ENCODE measurements at places on chromosomes 3 and 15.

GRCh38 chr3:103388214-103388613 is 953.4 kb downstream of the ZPLD1 start:
- no peak for DNase-seq

DNA sequence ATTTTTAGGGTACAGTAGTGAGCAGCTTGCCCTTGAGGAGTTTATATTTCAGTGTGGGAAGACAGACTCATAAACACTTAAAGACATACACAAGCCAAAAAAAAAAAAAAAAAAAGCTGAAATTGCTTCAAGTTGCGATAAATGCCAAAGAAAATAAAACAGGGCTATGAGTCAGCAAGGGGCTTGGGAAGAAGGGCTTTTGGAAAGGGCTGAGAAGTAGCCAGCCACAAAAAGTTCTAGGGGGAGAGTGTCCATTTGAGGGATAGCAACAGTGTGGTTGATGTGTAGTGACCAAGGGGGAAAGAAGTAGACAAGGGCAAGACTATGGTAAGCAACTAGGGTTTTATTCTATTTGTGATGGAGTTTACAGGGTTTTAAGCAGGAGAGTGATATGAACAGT is 185.5 kb downstream of the ADAMTS9 start:
- DNase-seq: no peak

DNA sequence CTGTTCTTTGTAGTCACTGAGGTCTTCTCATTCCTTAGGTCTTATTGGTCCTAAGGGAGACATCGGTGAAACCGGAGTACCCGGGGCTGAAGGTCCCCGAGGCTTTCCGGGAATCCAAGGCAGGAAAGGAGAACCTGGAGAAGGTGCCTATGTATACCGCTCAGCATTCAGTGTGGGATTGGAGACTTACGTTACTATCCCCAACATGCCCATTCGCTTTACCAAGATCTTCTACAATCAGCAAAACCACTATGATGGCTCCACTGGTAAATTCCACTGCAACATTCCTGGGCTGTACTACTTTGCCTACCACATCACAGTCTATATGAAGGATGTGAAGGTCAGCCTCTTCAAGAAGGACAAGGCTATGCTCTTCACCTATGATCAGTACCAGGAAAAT is 11.6 kb downstream of the ADIPOQ start:
- DNase-seq: no peak

GRCh38 chr3:195041871-195042742 is 228.9 kb downstream of the XXYLT1 start:
- DNase-seq: no peak

DNA sequence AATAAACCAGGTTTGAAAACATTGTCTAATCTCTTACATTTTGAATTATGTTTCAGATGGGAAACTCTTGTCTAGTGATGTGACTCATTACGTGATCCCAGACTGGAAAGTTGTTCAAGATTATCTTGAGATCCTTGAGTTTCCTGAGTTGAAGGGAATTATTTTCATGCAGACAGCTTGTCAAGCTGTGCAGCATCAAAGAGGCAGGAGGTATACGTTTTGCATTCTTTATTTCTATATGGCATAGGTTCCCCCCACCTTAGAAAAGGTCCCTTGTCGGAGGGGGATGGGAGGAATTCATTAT is 1.5 kb downstream of the DIS3L start:
- DNase-seq: no peak

GRCh38 chr15:43370310-43370974 is 401 bp downstream of the ZSCAN29 start:
- DNase-seq: no peak

DNA sequence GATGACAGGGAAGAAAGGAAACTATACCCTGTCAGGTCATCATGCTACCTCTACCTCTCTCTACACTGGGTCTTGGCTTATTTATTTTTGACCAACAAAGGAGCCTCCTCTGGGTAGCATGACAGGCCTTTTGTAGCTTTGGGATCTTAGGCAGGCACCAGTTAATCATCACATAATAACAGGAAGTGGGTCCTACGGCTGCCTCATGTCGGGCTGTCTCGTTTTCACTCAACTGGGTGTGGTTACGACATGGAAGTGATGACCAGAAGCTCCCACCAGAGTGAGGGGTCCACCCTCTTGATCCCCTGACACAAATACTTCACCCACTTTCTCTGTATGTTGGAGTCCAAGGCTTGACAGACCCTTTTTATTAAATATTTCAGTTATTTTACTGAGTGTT is 105.3 kb downstream of the CD47 start:
- no peak for DNase-seq

GRCh38 chr3:112365035-112365434 is 32.1 kb downstream of the CD200 start:
- DNase-seq: no peak

GRCh38 chr3:127707851-127708411 is 35.2 kb downstream of the ABTB1 start:
- DNase-seq: no peak

DNA sequence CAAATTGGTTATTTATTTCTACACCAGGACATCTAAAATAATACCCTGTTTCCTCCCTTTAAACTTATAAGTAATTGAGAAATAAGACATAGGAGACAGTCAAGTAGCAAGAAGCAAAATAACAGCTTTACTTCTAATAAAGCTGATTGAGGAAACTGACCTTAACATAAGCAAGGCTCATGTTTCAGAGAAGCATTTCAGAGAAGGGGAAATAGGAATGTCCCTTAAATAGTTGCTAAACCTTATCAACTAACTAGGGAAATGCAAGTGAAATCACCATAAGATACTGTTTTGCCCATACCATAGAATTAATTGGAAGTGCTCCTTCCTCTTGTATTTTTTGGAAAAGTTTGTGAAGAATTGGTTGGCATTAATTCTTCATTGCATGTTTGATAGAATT is 84.9 kb downstream of the B3GALNT1 start:
- DNase-seq: no peak

GRCh38 chr3:186633481-186633880 is 6.7 kb upstream of the FETUB start:
- no peak for DNase-seq
